Activated T-cell treated with anti-CD3 and anti-CD28 coated beads for 1 hour (primary cell): ENCODE measurements at places on chromosomes 16 and 17.

GRCh38 chr17:83153681-83154310 lies 74.4 kb downstream of the METRNL start:
- no peak for DNase-seq

DNA sequence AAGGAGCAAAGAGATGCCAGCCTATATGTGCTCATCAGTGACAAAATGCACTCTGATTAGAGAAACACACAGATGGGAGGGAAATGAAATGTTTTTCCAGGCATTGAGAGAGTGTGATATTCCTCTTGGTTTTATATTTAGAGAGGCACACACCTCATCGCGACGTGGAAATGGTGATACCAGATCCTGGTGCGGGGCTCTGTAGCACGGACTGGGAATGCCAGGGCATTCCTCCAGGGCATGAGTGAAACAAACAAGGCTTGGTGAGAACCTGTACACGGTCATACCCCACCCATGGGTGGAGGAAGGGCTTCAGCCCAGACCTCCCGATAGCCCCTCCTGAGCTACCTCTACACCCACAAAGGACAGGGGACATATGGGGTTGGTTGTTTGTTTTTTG lies 280.2 kb downstream of the C16orf95 start:
- no peak for DNase-seq

DNA sequence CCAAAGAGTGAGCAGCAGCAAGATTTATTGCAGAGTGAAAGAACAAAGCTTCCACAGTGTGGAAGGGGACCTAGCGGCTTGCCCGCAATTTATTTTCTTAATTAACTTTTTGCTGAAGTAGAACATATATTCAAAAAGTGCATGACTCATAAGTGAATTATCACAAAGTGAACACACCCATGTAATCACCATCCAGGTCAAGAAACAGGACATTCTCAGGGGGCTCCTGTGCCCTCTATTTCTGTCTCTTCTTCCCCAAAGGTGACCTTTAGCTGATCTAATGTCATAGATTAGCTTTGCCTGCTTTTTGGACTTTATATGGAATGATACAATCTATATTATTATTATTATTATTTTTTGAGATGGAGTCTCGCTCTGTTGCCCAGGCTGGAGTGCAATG lies 19.9 kb downstream of the ERAL1 start:
- no peak for DNase-seq

DNA sequence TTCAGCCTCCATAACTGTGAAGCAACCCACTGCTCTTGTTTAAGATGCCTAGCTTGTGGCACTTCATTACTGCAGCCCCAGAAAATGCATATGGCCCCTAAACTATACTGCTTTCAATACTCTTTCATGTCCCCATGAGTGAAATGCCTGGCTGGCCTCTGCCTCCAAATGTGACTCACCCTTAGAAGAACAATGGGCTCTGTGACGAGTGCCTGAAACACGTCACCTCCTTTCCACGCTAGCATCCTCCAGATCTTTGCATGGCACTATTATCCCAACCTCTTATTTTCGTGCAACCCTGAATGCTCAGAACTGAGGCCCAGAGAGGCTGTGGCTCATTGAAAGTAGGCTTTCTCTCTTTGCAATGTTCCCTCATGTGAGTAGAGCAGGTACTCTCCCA lies 233.1 kb downstream of the CBLN1 start:
- no peak for DNase-seq

GRCh38 chr16:53855056-53855455 lies 151.1 kb downstream of the FTO start:
- no peak for DNase-seq

GRCh38 chr16:48244863-48245195 lies 729 bp downstream of the LONP2 start:
- no peak for DNase-seq

DNA sequence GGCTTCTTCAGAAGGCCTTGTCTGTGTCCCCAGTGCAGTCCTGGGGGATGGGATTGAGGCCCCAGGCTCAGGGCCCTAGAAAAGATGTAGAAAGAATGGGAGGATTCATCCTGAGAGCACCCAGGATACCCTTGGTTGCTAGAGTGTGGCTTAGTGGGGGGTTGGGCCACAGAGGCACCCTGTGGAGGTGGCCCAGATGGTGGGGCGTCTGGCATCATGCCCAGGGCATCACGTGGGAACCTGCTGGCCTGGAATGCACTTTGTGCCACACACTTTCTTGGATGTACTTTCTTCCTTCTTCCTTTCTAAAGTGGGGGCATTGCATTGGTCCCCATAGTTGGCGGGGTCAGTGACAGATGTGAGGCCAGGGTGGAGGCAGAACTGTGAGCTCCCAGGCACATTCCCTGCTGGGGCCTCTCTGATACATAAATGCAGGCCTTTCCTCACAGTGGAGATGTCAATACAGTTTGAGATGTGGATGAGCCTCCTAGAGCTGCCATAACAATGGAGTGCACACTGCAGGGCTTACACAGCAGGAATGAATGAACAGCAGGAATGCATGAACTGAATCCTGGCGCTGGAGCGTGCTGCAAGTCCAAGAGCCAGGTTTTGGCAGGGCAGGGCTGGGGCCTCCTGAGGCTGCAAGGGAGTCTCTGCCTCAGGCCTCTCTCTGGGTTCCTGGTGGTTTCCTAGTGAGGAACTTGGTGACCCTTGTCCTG lies 43.3 kb downstream of the MGAT5B start:
- DNase-seq, result no peak

DNA sequence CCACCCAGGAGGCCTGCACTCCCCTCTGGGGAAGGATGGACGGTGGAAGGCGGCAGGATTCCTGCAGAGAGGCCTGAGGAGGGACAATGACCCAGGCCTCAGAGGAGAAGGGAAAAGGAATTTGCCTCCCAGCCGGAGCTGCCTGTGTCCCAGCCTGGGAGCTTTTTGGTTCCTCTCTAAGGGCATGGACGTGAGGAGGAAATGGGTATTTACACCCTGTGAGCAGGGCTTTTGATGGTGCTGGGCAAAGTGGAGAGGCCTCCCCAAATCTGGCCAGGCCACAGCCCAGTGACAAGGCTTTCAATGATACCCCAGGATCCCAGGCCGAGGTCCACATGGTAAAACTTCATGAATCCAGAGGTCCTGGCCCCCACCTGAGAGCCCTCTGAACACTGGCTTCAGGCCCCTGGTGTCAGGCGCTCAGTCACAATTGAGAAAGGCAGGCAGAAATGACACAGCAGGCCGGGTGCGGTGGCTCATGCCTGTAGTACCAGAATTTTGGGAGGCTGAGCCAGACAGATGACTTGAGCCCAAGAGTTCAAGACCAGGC lies 56.0 kb upstream of the DOC2B start:
- DNase-seq, result no peak

DNA sequence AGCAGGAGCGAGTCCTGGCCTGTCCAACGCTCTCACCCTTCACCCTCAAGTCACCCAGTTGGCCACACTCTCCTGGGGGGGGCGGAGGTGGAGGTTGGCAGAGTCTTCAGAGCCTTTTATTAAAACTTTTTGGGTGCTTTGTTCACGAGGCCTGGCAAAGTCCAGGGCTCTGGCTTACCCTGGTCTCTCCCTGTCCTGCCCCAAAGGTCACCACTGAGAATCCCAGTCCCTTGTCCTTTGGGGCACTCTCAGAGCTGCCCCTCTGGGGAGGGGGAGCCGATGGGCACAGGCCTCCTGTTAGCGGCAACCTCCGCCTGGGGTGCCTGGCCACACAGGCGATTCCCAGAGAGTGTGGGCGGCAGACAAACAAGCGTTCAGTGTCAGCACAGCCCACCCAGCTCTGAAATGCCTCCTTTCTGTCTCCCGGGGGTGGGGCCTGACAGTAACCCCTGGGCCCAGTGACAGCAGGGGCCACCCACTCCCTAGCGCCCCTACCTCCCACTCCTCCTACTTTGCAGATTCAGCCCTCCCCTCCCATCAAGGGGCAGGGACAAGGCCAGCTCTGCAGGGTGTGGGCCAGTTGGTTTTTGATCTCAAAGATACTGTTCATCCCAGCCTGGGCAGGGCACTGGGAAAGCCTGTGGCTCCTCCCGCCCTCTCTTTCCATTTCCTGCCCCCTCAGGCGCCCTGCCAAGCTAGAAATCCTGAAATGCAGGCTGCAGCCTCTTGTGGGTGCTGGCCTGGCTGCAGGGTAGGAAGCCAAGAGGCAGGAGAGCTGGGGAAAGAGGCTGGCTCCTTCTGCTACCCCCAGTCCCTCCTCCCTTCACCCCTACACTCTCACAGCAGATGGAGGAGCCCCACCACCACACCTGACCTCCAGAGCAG lies 36.6 kb upstream of the EMP2 start:
- DNase-seq, result no peak

- no peak for DNase-seq
Observed at GRCh38 chr17:795276-795675, 13.1 kb downstream of the MRM3 start.

- no peak for DNase-seq
Observed at GRCh38 chr17:56994009-56994792, 16.3 kb downstream of the SCPEP1 start.

- DNase-seq, result no peak
Observed at GRCh38 chr16:81266680-81267095, 28.2 kb downstream of the BCO1 start.
